ENCODE measurements at places on chromosomes 7 and 10.

DNA sequence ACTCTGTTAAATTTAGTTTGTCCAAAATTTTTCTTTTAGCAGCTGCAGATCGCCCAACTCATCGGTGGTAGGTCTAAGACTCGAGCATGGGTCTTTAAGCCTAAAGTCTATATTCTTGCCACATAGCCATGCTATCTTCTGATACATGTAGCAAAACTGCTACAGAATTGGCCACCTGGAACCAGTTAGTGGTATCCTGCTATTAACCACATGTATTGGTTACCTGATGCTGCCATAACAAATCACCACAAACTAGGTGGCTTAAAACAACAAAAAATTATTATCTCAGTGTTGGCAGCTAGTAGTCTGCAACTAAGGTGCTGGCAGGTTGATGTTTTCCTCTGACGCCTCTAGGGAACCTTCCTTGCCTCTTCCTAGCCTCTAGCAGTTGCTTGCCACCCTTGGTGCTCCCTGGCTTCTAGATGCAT lies 96.7 kb upstream of the PIK3CG start:
- DNase-seq, result no peak

DNA sequence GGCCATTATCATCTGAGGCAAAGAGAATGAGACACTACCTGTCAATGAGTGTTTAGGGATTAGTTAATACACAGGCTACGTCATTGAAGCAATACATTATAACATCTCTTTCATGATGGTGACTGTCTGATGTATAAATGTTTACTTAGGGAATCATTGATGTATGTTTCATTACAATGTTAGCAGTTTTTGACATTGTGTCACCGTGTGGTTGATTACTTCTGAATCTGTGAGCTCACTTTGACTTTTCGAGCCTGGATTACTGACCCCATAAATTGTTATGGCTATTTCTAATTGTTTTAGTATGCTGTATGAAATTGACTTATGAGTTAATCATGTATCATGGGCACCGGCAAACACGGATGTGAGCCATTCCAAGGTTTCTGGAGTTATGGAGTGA lies 494.0 kb downstream of the MAGI2 start:
- DNase-seq, result no peak

- no peak for DNase-seq
Observed at GRCh38 chr10:64574371-64574770, 1053.2 kb downstream of the REEP3 start.

GRCh38 chr7:18590241-18590640 lies 94.7 kb downstream of the HDAC9 start:
- DNase-seq, result peak; percentile 68

- DNase-seq, result no peak
Observed at GRCh38 chr10:127826154-127826725, 66.5 kb downstream of the CLRN3 start.

GRCh38 chr7:122965306-122965705 lies 30.2 kb downstream of the TAS2R16 start:
- DNase-seq, result no peak

- no peak for DNase-seq
Observed at GRCh38 chr10:131785121-131785460, 115.7 kb upstream of the PPP2R2D start.

- DNase-seq, result no peak
Observed at GRCh38 chr7:50835156-50835555, 52.5 kb upstream of the GRB10 start.

DNA sequence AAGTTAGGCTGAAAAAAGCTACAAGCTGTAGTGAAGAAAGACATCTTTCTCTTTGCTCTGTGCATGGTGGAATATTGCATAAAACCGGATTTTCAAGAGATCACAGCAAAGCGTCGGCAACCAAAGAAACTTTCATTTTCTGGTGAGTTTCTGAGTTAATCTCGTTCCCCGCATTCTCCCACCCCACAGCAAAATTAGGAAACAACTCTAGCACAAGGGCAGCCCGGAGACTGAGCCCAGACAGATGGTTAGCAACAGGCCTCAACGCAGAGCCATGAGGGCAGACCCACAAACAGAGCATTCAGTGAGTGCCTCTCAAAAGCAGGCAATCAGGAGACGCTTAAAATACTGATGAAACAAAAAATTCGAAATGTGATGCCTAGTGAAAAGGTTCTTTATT lies 396.1 kb upstream of the KLF6 start:
- no peak for DNase-seq

DNA sequence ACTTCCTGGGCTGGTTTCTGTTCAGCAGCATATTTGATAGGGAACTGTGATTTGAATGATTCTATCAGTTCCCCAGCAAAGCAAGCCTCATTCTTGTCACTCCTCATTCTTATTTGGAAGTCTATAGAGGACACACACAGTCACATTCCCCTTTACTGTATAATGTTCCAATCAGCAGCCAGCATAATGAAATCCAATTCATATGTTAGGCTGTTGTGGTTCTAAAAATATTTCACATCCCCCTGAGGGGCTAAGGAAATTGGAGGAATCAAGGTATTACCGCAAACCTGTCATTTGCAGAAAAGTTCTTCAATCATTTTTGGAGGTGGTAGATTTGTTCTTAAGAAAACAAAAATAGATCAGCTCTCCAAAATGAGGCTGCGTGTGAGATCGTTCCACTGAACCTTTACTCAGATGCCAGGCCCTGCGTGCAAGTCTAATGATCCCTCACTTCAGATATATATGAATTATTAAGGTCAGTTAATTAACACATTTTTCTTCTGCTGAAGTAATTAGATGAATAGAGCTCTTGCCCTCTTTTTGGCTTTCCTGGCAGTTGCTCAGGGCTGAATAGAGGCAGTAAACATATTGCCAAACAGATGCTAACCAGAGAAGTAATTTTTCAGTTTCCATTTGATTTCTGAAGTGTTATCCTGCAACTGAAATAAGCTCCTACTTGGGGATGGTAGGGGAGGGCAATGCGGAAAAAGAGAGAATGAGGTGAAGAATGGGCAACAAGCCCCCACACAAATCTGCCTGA lies 31.8 kb downstream of the LSMEM1 start:
- no peak for DNase-seq

GRCh38 chr10:49347827-49348226 lies 48.1 kb downstream of the DRGX start:
- DNase-seq, result no peak

- no peak for DNase-seq
Observed at GRCh38 chr10:110068780-110069179, 61.0 kb downstream of the ADD3 start.

GRCh38 chr7:107505997-107506673 lies 36.3 kb downstream of the GPR22 start:
- DNase-seq, result no peak

- no peak for DNase-seq
Observed at GRCh38 chr10:78346721-78347120, 313.1 kb downstream of the RPS24 start.

DNA sequence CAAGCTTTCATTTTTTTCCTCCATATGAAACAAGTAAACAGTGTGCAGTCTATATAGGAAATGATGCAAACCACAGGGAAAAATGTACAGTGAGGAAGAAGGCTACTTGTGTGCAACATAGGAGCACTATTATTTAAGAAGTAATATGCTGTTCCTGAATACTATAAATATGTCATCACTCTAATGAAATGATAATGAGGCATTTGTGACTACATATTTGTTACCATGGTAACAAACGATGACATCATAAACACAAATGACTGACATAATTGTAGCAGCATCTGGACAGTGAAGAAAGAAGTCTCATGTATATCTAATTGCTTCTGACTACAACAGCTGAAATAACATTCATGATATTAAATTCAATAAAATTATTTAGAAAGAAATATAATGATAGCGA lies 164.8 kb downstream of the C7orf25 start:
- no peak for DNase-seq

DNA sequence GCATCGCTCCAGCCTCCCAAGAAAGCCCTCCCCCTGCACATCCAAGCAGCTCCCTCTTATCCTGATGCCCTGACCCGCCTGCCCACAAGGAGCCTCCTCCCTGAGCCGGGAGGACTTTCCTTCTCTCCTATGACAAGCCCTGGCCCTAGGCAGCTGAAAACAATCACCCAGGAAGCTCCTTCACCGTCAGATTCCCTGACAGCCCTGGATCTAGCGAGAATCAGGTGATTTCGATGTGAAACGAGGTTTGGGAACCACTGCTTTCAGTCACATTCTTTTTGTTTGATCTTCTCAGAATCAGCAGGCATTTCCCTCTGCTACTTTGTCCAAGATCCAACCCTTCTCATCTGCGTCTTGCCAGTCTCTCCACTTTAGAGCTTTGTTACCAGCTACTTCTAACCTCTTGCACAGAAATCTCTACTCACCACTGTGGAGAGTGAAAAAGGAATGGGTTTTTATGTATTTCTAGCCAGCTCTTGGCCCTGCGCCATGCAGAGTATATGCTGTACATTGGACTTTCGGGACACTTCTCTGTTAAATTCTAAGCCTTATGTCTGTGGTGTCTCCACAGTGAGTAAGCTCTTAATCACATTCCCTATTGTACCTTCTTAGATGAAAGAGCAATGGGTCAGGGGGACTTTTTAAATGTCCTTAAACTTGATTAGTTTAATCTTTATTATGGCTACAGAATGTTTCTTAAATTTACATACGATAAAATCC lies 253.2 kb upstream of the C7orf33 start:
- DNase-seq, result no peak

- DNase-seq, result no peak
Observed at GRCh38 chr10:110522365-110522988, 24.8 kb downstream of the DUSP5 start.

DNA sequence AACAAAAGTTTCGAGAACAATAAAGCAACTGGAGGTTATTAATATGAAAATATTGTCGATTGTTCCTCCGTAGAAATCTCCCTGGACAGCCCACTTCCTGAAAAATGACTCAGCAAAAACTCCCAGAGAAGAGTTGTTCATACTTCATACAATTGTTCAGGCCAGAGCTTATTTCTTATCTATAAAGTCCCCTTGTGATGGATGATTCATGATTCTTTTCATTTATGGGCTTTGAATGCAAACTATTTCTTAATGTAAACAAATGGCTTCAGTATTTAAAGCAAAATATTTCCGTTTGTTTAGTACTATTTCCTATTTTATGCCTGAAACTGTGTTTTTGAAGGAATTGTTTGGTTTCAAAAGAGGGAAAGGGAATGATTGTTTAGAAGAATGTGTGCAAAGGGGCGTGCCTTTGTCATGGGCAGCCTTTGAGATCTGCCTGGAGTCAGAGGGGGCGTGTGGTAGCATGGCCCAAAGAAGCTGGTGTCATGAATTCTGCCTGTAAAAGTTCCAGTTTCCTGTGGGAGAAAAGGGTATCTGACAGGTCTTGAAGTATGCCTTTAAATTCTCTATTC lies 26.2 kb upstream of the EXOC6 start:
- DNase-seq, result peak; percentile 68

DNA sequence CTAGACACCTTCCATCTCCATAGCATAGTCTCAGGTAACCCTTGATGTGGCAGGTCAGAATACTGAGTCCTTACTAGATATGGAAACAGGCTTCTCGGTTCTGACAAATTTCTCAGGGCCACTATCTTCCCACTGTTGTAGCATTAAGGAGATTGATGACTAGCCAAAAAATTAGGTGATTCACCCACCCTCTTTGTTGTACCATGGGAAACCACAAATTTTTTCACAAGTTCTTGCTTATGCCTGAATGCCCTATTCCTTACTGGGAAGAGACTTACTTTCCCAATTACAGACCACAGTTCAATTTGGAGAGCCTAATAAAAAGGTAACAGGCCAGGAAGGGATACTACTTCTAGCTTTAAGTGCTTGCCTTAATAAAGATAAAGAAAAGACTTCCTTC lies 948.8 kb downstream of the GRM8 start:
- no peak for DNase-seq

GRCh38 chr10:98509745-98510144 lies 63.0 kb upstream of the HPS1 start:
- DNase-seq, result no peak

DNA sequence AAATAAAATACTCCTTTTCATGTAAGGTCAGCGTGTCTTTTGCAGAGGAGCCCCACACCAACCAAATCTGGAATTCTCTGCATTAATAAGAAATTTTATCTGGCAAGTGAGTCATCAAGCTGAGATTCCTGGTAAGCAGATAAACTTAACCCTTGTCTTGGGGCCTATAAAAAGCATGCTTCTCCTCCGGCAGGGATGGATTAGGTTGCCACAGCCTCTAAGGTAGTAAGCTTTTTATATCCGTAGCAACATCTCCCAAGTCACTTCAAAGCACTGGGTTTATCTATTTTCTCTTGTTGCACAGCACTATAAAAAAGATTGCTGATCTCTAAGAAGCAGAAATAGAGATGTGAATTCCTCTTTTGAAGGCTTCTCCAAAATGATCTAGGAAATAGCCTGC lies 202.8 kb upstream of the NOBOX start:
- DNase-seq, result no peak

GRCh38 chr10:71429304-71429703 lies 32.6 kb downstream of the CDH23 start:
- no peak for DNase-seq

DNA sequence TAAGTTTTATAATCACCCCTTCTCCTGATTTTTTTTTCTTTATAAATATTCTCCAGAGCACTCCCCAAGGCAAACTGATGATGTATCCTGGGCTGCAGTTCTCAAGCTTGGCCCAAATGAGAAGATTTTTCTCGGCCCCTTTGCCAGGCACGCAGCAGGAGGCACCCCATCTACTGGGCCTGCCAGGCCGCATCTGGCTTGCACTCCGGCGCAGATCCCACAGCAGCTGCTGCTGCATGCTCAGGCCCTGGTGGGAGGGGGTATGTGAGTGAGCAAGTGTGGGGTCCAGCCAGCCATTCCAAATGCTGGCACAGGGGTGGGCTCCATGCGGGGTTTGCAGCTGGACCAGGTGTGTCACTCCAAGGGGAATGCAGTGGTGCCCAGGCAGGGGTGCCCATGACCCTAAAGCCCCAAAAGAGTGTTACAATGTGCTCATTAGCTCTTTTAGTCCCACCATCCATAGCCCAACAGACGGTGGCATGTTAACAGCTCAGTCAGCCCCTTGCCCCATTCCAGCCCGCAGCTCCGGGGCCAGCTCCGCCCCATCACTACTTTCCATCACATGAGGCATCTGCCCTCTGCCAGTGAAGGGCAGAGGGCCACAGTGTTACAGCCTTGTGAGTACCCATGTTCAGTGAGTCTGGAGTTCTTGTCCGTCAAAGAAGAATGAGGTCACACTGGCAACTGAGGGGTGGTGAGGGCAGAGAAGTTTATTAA lies 25.9 kb downstream of the OAT start:
- DNase-seq, result no peak

DNA sequence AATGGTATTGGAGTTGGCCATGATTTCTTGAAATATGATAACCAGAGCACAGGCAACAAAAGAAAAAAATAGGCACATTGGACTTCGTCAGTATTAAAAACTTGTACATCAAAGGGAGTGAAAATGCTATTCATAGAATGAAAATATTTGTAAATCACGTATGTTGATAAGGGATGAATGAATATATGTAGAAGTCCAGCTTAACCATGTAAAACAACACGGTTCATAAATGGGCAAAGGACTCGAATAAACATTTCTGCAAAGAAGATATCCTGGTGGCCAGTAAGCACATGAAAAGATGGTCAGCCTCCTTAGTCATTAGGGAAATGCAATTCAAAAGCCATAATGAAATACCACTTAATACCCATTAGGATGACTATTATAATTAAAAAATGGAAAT lies 68.1 kb downstream of the WAC start:
- no peak for DNase-seq

GRCh38 chr7:151671514-151671913 lies 151.8 kb upstream of the RHEB start:
- no peak for DNase-seq

GRCh38 chr10:112244197-112244596 lies 39.0 kb upstream of the TECTB start:
- DNase-seq, result no peak

- DNase-seq, result no peak
Observed at GRCh38 chr10:2893158-2893845, 174.0 kb upstream of the PFKP start.
